Neural progenitor cell (in vitro differentiated cells): ENCODE measurements at places on chromosomes 4 and X. TPM values are rescaled to one million over a fixed set of nuclear protein-coding genes. Genes with fewer than 3 reads are reported as not detected.

The GC gene
- total RNA-seq = not detected in 2 replicates

The IBSP gene
- total RNA-seq = not detected in 2 replicates

The NXF2B gene
- total RNA-seq = 0.96 and 2.2 TPM in 2 replicates

The PCDH11X gene
- 21.0 and 27.1 TPM in 2 replicates for total RNA-seq

The DCAF8L2 gene
- not detected in 2 replicates for total RNA-seq

The CENPE gene
- total RNA-seq = 55.7 and 95.2 TPM in 2 replicates

The GAGE1 gene
- total RNA-seq = not detected in 2 replicates

DNA sequence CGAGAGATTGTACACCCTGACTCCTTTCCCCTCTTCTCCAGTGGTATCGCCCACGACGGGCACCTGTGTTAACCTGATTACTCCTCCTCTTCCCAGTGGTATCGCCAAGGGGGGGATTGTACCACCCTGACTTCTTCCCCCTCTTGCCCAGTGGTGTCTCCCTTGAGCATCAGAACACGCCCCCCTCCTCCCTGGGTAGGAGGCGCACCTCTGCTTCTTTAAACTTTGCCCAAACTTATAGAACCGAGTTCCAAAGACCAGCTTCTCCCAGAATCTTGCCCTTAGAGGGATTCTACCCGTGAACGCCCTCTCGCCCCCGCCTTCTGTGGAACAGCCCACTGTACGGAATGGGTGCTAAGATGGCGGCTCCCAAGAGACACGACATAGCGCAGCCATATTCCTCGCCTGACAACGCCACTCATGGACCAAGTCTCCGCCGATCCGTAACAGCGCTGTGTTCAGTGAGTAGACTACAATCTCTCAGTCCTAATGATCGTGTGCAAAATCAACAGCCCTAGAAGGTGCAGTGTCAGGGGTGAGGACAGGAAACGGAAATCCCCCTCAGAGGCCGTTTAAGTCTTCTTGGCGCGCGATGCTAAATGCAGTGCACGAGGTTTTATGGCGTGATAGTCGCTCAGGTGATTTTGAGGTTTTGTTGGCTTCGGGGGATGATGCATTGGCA is 4.2 kb upstream of the ZNF157 start:
- peak overlapping the region; percentile 60 for H3K4me3 ChIP-seq
- DNase-seq = peak; percentile 79
- H3K27ac ChIP-seq = peak overlapping the region; percentile 51
- no peaks in the 10 kb centered on the region for H3K36me3 ChIP-seq
- H3K4me1 ChIP-seq = peaks cover 6% of the 10 kb centered on the region

DNA sequence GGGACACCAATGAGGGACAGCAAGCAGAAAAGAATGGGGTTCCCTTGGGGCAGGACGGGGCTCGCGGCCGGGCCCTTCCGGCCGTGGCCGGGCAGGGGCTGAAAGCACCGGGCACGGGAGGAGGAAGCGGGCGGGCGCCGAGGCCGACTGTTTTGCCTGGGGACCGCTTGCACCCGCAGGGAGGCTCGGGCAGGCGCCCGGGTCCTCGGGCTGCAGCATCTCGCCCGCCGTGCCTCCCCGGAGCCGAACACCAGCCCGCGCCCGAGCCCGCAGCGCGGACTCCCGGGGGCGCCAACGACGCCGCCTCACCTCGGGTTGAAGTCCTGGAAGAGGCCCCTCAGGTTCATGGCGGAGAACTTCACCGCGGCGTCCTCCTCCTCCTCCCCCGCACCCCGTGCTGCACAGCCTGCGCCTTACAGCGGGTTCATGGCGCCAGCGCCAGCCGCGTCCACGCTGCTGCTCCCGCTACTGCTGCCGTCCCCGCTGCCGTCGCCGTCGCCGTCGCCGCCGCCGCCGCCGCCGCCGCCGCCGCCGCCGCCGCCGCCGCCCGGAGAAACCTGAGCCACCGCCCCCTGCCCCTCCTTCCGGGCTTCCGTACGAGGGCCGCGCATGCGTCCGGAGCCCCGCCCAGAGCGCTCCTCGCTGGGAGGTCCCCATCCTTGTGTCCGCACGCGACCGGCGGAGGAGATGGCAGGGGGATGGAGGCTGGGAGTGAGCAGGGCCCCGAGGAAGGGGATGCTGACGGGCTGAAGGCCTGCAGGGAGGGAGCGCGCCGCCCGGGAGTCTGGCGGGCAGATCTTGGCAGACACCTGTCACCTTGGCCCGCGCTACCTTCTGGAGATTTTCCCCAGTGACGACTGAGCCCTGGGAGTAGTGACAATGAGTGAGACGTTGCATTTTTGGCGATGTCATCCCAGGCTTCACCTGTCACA is at the start of gene TMEM185A:
TSS of gene TMEM185A (minus strand) at position 559 of the 932 bp plus-strand sequence. CDS start at position 347, 212 bp downstream.
- H3K4me1 ChIP-seq = no peaks in the 10 kb centered on the region
- DNase-seq = peak; percentile 89
- H3K27me3 ChIP-seq = peaks cover 30% of the 10 kb centered on the region
- peak within 1 kb of the TSS; percentile 78 for H3K4me3 ChIP-seq
- no peak within 1 kb of the TSS for H3K27ac ChIP-seq

DNA sequence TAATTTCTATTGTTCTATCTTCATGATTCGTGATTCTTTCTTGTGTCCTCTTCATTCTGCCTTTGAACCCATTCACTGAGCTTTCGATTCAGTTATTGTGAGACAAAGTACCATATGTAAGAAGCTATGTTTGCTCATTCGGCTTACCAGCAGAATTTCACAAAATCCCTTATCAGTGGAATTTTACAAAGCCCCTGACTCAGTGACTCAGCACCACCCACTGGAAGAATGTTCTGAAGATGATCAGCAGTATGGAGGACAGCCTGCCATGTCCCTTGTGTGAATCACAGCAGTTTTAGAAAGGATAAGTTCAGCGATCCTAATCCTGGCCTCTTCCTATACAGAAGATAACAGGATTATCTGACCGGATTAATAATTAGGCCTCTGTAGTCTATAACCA is 5.8 kb upstream of the UXT start:
- no peaks in the 10 kb centered on the region for H3K4me1 ChIP-seq
- H3K27ac ChIP-seq = no peak overlapping the region
- H3K36me3 ChIP-seq = no peaks in the 10 kb centered on the region

GRCh38 chrX:63424063-63424462 is 72.9 kb upstream of the SPIN4 start:
- H3K4me1 ChIP-seq = no peaks in the 10 kb centered on the region
- no peak overlapping the region for H3K27ac ChIP-seq
- H3K36me3 ChIP-seq = no peaks in the 10 kb centered on the region
- H3K27me3 ChIP-seq = no peaks in the 10 kb centered on the region
- H3K4me3 ChIP-seq = no peak overlapping the region

- H3K27ac ChIP-seq = no peak overlapping the region
- H3K4me3 ChIP-seq = no peak overlapping the region
- no peak for DNase-seq
- H3K27me3 ChIP-seq = no peaks in the 10 kb centered on the region
- no peaks in the 10 kb centered on the region for H3K4me1 ChIP-seq
- no peaks in the 10 kb centered on the region for H3K36me3 ChIP-seq
Measured at GRCh38 chrX:19212037-19212436, 89.8 kb upstream of the ADGRG2 start.

- H3K36me3 ChIP-seq = no peaks in the 10 kb centered on the region
- no peaks in the 10 kb centered on the region for H3K27me3 ChIP-seq
- DNase-seq = peak; percentile 89
- H3K27ac ChIP-seq = no peak overlapping the region
- peaks cover 7% of the 10 kb centered on the region for H3K4me1 ChIP-seq
- H3K4me3 ChIP-seq = peak overlapping the region; percentile 10
Measured at GRCh38 chr4:184347251-184348239, 126.8 kb downstream of the IRF2 start.

- DNase-seq = no peak
- H3K27ac ChIP-seq = no peak overlapping the region
- no peaks in the 10 kb centered on the region for H3K36me3 ChIP-seq
- H3K4me3 ChIP-seq = no peak overlapping the region
- no peaks in the 10 kb centered on the region for H3K4me1 ChIP-seq
- H3K27me3 ChIP-seq = no peaks in the 10 kb centered on the region
Measured at GRCh38 chr4:141540643-141541042, 95.7 kb upstream of the IL15 start.

DNA sequence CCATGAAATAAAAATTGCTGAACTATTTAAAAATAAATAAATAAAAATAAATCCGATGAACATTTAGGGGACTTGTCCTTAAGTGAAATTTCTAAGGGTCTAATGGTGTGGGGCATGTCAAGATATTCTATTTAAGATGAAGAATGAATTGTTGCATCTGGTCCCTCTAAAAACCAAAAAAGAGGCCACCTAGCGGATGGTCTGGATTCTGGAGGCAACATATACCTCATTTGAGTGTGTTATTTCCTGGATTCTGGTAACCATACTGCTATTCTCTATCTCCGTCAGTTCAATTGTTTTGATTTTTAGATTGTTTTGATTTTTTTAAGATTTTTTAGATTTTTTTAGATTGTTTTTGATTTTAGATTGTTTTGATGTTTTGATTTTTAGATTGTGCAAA is 28.3 kb downstream of the AGTR2 start:
- H3K36me3 ChIP-seq = no peaks in the 10 kb centered on the region
- H3K27me3 ChIP-seq = no peaks in the 10 kb centered on the region
- no peak overlapping the region for H3K4me3 ChIP-seq
- H3K27ac ChIP-seq = no peak overlapping the region

GRCh38 chrX:38018766-38019425 is 12.5 kb downstream of the SYTL5 start:
- no peak overlapping the region for H3K27ac ChIP-seq
- H3K36me3 ChIP-seq = no peaks in the 10 kb centered on the region
- no peaks in the 10 kb centered on the region for H3K4me1 ChIP-seq
- no peaks in the 10 kb centered on the region for H3K27me3 ChIP-seq
- H3K4me3 ChIP-seq = no peak overlapping the region
- DNase-seq = no peak

- no peaks in the 10 kb centered on the region for H3K27me3 ChIP-seq
- H3K27ac ChIP-seq = no peak overlapping the region
- DNase-seq = no peak
- no peak overlapping the region for H3K4me3 ChIP-seq
Measured at GRCh38 chr4:181946902-181947301, 296.3 kb upstream of the TENM3 start.

DNA sequence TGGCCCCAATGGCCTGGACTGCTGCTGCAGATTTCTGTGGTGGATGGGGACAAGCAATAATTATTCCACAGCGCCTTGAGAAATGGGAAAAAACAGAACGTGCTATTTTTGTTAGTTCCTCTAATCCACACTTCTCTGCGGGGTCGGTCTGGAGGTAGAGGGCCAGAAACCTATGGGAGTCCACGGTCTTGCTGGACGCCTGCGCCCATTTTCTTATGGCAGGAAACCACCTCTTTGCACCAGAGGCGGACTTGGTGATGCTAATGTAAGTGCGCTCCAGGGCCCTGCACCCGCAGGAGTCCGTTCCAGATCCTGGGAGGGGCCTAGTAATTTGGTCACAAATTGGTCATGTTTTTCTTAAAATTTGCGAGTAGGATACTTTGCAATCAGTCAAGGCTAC is 25.9 kb upstream of the CLDN24 start:
- no peak overlapping the region for H3K4me3 ChIP-seq
- no peaks in the 10 kb centered on the region for H3K27me3 ChIP-seq
- H3K27ac ChIP-seq = no peak overlapping the region

- no peaks in the 10 kb centered on the region for H3K4me1 ChIP-seq
- H3K27me3 ChIP-seq = no peaks in the 10 kb centered on the region
- no peaks in the 10 kb centered on the region for H3K36me3 ChIP-seq
- no peak overlapping the region for H3K27ac ChIP-seq
- DNase-seq = no peak
Measured at GRCh38 chr4:81314897-81315470, 100.0 kb upstream of the PRKG2 start.

DNA sequence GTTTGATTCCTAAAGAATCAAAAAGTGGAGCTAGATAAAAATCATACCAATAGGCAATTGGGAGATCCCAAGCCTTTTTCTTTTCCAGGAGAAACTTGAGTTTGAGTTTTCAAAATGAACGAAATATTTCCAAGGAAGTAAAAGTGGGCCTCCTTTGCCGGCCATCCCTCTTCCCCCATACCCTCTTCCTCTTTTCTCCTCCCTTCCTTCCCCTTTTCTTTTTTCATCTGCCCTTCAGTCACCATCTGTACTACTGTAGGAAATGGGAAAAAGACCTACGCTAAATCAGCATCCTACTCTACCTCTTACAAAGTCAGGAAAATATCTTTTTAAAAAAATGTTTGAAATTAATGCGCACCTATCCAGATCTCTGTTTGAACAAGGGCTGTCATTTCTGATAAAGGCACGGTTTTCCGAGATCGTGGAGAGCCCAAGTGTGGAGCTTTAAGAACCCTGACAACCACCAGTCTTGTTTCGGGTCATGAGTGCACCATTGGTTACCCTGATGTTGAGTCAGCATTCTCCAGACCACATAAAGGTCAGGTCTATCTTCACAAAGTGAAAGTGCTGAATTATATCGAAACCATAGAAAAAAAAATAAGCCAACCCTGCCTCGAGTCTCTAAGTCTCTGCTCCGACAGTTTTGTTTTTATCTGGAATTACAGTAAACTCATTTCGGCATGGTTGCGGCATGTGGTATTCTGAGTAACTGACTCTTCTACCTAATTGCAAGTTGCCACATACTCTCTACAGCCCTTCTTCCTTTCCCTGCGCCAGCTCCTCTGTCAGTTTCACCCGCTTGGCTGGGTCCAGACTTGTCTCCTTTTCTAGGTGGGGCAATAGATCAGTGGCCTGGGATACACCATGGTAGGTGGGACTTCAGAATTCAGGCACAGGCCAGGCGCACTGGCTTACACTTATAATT is 140.2 kb upstream of the KLF3 start:
- no peak for DNase-seq
- no peaks in the 10 kb centered on the region for H3K27me3 ChIP-seq
- H3K27ac ChIP-seq = no peak overlapping the region
- H3K4me1 ChIP-seq = no peaks in the 10 kb centered on the region

DNA sequence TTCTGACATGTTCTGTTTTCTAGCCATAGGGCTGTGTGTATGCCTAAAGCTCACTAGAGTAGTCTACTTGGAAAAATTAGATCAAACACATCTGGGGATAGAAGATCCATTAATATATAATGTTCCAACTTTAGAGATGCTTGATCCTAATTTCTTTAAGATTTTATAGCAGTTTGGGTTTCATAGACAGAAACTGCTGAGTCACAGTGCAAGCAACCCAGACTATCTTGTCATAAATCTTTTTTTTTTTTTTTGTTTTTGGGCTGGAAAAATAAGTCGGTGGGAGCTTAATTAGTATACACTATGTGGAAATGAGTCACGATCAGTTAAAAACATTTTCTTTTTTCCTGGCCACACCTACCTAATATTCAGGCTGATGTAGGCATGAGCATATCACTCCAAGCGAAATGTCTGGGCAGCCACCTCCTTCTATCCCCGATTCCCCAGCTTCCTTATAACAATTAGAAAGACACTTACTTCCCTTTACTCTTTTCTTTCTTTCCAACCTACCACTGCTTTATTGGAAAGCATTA is 58.2 kb upstream of the CASK start:
- no peaks in the 10 kb centered on the region for H3K27me3 ChIP-seq
- H3K36me3 ChIP-seq = no peaks in the 10 kb centered on the region
- no peak overlapping the region for H3K4me3 ChIP-seq
- no peaks in the 10 kb centered on the region for H3K4me1 ChIP-seq

GRCh38 chr4:99763635-99764101 is 53.0 kb upstream of the DAPP1 start:
- no peak for DNase-seq
- no peak overlapping the region for H3K27ac ChIP-seq
- no peaks in the 10 kb centered on the region for H3K4me1 ChIP-seq
- no peaks in the 10 kb centered on the region for H3K36me3 ChIP-seq
